NCI-H510A (cell line): ENCODE measurements at places on chromosomes 6 and 20.

DNA sequence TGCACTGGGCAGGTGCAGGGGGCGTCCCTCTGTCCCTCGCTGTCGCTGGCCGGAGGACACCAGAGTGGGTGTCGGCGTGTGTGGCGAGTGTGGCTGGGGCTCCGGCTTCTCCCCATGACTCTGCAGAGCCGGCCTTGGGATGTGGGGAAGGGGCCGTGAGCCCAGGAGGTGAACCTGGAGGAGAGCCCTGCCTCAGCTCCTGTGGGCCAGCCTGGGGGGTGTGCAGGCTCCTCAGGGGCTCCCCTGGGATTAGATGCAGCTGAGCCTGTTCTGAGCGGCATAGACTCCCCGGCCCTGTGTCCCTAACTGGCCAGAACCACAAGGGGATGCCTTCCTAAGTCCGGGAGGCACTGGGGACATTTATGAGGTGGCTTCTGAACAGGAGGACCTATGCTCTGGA, 73.2 kb upstream of the GATA5 start:
- no peak for DNase-seq

DNA sequence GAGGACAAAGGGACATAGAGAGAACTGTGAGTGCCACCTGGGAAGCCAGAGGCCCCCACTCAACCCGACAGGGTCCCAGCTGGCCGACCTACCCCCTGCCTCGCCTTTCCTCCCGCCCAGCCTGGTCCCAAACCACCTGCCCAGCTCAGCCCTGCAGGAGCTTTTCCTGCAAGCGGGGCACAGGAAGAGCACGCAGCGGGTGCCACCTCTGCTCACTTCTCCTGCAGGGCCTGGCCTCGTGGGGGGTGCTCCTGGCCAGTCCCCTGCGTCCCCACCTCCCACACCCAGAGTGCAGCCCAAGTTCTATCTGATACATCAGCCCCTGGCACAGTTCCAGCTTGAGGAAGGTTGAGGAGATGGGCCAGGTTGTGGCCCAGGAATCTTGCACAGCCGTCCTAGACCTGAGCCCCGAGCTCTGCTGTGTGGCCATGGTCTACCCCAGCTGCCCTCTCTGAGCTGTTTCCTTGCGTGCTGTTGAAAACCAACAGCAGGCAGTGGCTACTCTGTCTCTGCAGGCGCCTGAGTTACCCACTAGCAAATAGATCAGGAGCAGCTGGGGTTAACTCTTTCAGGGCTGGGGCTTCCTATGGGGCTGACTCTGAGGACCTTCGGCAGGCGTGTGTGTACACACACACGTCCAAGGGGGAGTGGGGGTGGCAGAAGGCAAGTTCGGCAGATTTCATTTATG, 1.7 kb downstream of the NECAB3 start:
- DNase-seq: no peak

DNA sequence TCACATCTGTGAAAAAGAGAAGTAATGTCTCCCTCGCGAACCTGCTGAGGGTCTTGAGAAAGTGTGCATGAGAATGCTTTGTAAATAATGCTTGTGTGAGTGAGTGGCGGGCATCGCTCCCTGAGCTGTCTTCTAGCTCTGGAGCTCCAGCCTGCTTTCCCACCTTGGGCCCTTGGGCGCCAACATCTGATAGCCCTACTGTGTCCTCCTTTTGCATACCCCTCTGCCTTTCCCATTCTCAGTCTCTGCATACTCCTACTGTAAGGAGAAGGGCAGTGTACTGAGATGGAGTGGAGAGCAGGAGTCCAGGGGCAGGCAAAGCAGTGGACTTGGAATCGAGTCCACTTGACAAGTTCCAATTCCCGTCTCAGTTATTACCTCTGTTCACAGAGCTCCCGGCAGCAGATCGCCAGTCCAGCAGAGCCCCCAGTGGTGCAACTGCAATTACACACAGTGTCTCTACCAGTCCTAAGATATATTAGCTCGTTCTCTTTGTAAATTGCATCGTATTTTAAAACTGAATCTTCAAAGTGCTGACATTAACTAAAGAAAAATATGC, 847 bp upstream of the NCR2 start:
- DNase-seq: no peak

DNA sequence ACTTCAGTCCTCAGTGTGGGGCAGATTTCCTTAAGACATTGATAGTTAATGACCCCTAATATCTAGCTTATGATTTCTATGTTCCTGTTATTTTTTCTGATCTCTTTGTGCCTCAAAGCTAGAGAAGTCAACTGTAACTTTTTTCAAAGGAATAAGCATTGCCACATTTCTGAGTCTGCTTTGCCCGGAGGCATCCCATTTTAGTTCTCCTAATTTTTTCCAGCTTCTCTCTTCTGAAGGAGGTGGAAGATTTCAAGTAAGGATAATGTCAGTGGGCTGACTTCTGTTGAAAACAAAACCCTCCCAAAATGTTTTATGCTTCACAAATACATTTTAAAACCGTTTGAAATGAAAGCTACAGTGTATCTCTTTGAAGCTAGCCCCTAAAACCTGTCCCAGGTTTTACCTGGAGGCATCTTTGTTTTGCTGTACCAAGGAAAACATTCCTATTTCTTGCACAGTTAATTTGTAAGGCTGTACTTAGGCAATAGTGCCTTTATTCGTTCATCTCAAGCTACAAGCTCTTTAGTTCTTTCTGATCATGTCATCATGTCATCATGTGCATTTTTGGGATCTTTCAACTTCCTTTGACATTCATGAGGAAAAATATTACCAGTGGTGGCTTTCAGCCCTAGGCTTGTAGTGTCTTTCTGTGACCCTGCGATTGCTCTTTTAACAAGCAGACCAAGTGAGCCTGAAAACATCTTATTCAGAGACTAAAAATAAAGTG, 45.7 kb downstream of the TSPYL4 start:
- no peak for DNase-seq

DNA sequence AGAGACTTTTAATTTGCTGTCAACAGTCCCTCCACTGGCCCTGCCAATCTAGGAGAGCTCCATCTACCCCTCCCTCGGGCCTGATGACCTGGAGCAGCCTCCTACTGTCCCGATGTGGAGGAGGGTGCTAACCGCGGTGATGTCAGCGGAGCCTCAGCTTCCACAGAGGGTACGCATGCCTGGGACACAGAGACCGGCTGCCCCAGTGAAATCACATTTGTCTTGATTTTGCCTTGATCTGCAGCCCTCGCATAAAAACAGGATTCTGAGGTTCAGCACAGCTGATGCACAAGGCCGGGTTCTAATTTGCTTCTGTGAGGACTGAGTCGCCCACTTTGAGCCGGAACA, 77.6 kb downstream of the STK35 start:
- no peak for DNase-seq

- DNase-seq: no peak
Measured at GRCh38 chr6:116764961-116765841, at the start of gene FAM162B. TSS of gene FAM162B (minus strand) at chr6:116765719. CDS start at chr6:116765576, 143 bp downstream.

- no peak for DNase-seq
Measured at GRCh38 chr6:35569011-35569461, 56.3 kb upstream of the TULP1 start.

DNA sequence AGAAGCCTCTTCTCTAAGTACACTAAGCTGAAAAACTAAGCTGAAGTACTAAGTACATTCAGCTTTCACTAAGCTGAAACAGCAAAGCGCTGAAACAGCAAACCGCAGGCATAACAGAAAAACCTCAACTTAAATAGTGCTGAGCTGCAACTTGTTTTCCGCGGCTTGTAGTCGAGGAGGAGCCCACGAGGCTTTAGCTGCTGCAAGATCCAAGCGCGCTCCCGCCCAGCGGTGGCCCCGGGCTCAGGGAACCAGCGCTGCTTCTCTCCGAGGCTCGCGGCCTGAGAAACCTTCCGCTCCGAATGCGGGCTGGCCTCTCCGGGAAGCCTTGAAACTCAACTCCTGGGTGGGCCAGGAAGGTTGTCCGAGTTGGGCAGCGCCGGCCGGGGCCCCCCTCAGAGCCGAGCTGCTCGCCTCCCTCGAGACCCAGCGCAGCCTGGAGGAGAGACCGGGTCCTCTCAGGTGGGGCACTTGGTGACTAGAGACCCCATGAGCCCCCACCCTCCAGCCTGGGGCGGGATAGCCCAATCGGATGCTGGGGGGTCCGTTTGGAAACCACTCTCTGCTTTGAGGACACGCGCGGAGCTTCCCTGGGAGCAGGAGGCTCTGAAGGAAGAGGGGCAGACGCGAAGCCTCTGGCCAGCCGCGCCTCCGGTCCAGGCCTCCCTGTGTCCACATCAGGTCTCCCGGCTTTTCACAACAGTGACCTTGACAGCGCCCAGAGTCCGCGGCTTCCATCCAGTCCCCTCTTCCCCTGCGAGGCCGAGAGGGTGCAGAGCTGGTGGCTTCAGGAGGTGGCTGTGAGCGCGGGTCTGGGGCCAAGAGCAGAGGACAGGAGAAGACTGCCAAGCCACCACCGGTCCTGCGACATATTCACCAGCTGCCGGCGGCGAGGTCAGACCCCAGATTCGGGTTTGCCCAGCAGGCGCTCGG, 38.1 kb upstream of the HLA-E start:
- DNase-seq: no peak

- DNase-seq: no peak
Measured at GRCh38 chr6:21208081-21208795, 385.3 kb upstream of the SOX4 start.

GRCh38 chr6:148983966-148984365, 237.1 kb downstream of the UST start:
- no peak for DNase-seq

GRCh38 chr20:20341371-20341770, 26.5 kb upstream of the INSM1 start:
- no peak for DNase-seq

GRCh38 chr6:31952140-31952805, 6.4 kb downstream of the CFB start:
- DNase-seq: no peak

GRCh38 chr20:57724610-57725405, 15.0 kb upstream of the PMEPA1 start:
- DNase-seq: no peak
